ENCODE measurements at places on chromosomes 4 and X. TPM values are rescaled to one million over a fixed set of nuclear protein-coding genes. Genes with fewer than 3 reads are reported as not detected.

The HSD17B11 gene
- total RNA-seq, result 46.8 TPM

The HSFX3 gene
- not detected for total RNA-seq

The RHOXF1 gene
- not detected for total RNA-seq

The CXorf38 gene
- 10.0 TPM for total RNA-seq

The PF4V1 gene
- not detected for total RNA-seq

The XG gene
- 13.8 TPM for total RNA-seq

The FHIP1A gene
- 0.99 TPM for total RNA-seq

The XKRX gene
- total RNA-seq, result 0.36 TPM

All from fibroblast of the aortic adventitia (primary cell).